T-cell (primary cell): ENCODE measurements at places on chromosomes 6 and 20.

GRCh38 chr6:119116712-119117281, 38.3 kb upstream of the FAM184A start:
- H3K4me3 ChIP-seq = no peak overlapping the region
- no peaks in the 10 kb centered on the region for H3K4me1 ChIP-seq
- no peak overlapping the region for H3K27ac ChIP-seq

- no peaks in the 10 kb centered on the region for H3K27me3 ChIP-seq
- DNase-seq = no peak
- no peaks in the 10 kb centered on the region for H3K36me3 ChIP-seq
- H3K4me3 ChIP-seq = no peak overlapping the region
- no peak overlapping the region for H3K27ac ChIP-seq
Observed at GRCh38 chr6:9523462-9523861, 891.4 kb downstream of the TFAP2A start.

- H3K36me3 ChIP-seq = no peaks in the 10 kb centered on the region
- DNase-seq = no peak
- peaks cover 42% of the 10 kb centered on the region for H3K4me1 ChIP-seq
Observed at GRCh38 chr6:15387118-15387517, 141.2 kb downstream of the JARID2 start.

GRCh38 chr20:25364180-25364788, 26.4 kb downstream of the ABHD12 start:
- DNase-seq = no peak
- H3K4me3 ChIP-seq = no peak overlapping the region
- no peaks in the 10 kb centered on the region for H3K4me1 ChIP-seq
- H3K27me3 ChIP-seq = no peaks in the 10 kb centered on the region
- H3K27ac ChIP-seq = no peak overlapping the region

DNA sequence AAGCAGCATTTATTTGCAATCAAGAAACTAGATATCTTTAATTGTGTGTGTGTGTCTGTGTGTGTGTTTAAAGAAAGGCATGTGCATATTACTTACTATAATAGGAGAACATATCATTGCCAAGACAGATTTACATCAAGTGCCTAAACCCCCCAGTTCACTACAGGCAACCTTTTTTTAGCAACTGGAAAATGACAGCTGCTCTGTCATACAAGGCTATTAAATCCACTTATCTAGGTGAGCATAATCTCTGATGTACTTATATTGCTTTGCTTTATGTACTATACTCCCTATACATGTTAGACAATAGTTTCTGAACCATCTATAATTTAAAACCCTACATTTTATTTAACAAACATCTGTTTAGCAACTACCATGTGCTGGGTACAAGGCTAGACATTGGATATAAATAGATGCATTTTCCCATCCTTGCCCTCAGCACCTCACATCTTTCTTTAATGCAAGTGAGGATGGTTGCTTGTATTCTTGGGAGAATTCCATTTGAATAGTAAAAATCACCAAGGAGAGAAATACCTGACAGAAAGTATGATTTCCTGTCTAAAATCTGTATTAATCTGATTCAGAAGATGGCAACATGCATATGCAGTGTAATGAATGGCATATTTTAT, 398.3 kb downstream of the LAMA2 start:
- H3K4me1 ChIP-seq = peaks cover 12% of the 10 kb centered on the region
- no peaks in the 10 kb centered on the region for H3K36me3 ChIP-seq
- H3K27me3 ChIP-seq = no peaks in the 10 kb centered on the region
- peak overlapping the region; percentile 4 for H3K4me3 ChIP-seq
- no peak for DNase-seq

DNA sequence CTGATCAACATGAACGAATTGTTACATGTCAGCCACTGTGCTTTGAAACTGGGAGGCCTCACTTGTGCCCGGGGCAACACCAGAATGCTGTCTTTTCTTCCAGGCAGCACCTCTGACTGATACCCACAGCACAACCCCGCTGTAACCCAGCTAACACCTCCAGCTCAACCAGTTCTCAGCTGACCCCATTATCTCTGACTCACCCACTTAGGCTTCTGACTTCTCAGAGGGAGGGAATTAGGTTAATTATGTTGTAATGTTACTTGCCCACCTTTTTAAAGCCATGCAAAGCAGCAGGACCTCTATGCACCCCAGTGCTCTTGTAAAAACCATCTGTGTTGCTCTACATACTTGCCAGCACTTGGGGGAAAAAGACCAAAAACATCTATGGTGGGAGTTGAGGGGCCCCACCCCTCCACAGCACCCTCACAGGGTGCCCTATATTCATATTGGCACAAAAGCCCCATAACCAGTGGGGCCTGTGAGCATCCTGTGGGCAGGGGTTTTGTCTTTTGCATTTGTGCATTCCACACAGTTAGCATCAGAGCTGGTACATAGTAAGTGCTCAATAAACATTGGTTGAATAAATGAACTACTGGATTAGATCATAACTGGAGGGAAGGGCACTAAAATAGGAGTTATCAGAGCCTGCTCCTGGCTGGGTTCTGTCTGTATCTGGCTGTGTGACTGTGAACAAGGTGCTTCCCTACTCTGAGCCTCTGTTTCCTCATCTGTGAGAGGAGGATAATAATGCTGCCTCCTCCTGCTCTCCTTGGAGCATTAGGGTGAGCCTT, 22.3 kb downstream of the BNIP5 start:
- H3K27ac ChIP-seq = no peak overlapping the region
- no peak for DNase-seq
- no peak overlapping the region for H3K4me3 ChIP-seq
- no peaks in the 10 kb centered on the region for H3K27me3 ChIP-seq
- H3K36me3 ChIP-seq = no peaks in the 10 kb centered on the region
